Daoy (cell line): ENCODE measurements at places on chromosomes 3 and 15. TPM values are rescaled to one million over a fixed set of nuclear protein-coding genes. Genes with fewer than 3 reads are reported as not detected.

DNA sequence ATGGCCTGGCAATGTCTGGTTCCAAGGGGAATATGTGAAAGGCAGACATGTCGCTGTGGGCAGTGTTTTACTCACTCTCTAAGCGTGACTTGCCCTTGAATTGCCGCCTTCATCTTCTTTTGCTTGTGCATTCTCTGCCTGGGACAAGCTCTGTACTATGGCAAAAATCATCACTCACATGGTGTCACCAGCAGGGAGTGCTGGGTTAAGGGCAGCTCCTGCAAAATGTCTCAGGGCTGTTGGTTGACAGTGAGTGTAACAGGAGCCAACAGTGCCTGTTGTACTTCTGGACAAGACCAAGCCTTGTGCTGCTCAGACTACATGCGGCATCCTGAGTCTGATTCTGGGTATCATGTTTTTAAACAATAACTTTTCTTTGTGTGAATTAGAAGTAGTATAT, 45.3 kb upstream of the KY start:
- no peak for DNase-seq

DNA sequence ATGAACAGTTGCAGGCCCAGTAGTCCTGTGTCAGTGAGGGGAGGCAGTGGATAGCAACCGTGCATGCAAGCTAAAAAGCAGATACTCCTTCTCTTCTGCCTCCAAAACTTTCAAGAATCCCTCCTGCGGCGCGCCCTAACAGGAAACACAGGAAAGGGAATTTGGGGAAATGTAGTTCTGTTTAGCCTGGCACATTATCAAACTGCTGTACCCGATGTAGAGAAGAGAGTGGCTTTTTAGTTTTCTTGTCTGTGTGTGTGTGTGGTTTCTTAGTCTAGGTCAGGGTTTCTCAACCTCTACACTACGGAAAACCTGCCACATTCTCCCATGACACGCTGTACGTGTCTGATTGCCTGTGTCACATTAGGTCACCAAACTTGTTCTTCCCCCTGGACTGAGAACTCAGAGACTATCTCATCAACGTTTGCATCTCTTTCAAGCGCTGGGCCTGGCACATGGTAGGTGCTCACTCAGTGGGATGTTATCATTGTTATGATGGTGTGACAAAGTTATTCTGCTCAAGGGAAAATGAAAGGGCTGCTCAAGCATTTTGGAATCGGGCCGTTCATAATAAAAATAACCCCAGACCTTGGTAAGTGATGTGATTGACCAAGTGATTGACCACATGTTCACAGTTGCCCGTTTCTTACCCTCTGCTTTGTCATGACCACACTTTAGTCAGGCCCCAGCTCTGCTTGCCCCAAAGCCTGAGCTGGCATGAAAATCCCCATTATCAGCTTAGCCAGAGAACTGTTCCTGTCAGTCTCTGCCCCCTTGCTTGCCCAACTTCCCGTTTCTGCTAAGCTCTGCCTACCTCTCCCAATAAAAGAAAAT, 33.2 kb downstream of the TM4SF4 start:
- peak; percentile 80 for DNase-seq

- DNase-seq: peak; percentile 38
Observed at GRCh38 chr15:82952158-82953081, at the start of gene HOMER2. Gene HOMER2 (minus strand): TSS chr15:82952720. CDS start chr15:82952535, 185 bp downstream.

DNA sequence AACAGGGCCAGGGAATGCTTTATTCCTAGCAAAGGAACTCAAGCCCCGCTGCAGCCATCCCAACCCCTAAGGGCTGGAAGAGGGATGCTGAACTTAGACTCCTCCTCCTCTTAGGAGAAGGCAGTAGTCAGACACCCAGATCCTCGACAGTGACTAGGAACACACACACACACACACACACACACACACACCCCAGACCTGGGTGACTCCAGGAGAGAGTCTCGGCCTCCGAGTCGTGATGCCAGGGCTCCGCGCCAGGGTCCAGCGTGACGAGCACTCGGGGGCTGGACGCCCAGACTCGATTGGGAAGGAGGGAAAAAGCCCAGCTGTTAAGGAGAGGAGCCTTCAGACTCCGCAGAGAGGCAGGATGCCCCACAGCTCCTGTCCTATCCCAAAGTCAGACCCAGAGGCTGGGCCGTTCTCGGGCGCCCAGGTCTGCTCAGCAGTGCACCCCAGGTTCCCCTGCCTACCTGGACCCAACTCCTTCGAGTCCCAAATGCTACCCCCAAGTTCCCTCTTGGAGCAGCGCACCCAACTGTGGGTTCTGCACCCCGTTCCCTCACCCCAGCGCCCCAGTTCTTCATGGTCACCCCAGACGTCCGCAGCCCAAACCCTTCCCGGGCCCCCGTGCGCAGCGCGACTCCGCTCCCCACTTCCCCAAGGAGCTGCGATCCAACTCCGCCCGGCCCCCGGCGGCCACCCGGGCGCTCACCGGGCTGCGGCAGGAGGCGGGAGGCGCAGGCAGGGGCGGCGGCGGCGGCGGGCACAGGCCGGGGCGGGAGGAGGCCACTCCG, 421 bp downstream of the BMF start:
- no peak for DNase-seq

DNA sequence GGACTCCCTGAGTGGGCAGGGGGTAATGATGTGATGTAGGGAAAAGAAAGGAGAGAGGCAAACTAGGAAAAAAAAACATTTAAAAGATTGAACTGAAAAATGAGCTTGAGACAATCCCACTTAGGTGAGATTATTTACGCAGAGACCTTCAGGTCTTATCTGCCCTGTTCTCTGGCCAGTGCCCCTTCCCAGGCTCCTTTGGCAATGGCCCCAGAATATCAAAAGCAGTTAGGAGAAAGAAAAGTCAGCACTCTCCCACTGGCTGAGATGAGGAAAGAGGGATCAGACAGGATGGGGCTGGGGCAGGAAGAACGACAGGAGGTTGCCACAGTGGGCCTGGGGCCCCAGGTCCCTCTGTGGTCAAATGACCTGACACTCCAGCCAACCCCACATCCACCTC, 105.4 kb downstream of the MEGF11 start:
- no peak for DNase-seq

DNA sequence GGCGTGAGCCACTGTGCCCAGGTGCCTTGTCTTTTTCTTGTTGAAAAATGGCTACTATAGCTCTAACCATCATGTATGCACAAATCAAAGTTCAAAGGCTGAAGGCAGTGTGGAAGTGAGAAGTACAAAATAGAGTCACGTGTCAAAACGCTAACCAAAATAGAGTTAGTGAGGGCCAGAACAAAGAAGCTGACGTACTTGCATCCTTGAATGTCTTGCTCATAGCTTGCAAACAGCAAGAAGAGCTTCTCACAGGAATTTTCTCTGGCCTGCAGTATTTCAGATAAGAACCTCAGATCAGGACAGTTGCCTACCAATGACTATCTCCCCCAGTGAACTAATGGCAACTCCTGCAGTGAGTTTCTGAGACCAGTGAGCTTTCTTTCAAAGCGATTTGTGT, 713.5 kb downstream of the GRM7 start:
- DNase-seq: no peak

DNA sequence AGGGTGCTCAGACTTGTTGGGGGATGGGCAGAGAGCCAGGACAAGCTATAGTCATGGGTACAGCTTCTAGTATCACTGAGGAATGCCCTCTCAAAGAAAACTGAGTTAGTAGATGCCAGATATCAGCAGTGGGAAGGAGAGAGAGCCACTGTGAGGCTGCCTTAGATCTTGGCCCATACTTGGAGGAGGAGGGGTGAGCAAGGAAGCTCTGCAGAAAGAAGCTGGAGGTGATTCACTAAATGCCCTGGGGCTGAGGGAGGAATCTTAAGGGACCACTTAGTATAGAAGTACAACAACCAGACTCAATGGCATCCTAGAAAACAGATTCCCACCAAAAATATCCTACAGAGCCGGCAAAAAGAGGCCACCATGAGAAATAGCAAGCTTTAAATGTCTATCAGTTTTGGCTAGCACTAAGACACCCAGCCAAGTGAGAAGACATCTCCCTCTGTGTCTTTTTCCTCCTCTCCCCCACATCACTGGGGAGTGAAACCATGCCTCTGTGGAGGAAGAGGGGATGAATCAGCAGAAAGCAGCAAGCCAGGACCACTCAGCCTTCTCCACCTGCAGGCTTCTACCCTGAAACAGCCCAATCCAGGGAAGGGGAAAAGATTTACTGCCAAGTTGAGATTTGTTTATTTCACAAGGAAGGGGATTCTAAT, 282.5 kb upstream of the STT3B start:
- DNase-seq: no peak

- DNase-seq: no peak
Observed at GRCh38 chr3:144097163-144097562, 125.5 kb downstream of the DIPK2A start.

The CCR8 gene
- not detected in 2 replicates for total RNA-seq

The RPL15 gene
- total RNA-seq: 1,947 and 2,616 TPM in 2 replicates
